ENCODE measurements at places on chromosomes 7 and 10.

GRCh38 chr7:154759989-154760388, 242.9 kb downstream of the PAXIP1 start:
- H3K4me3 ChIP-seq, result no peak overlapping the region
- no peaks in the 10 kb centered on the region for H3K36me3 ChIP-seq
- DNase-seq, result no peak
- H3K27me3 ChIP-seq, result no peaks in the 10 kb centered on the region
- H3K4me1 ChIP-seq, result no peaks in the 10 kb centered on the region
- H3K27ac ChIP-seq, result no peak overlapping the region

GRCh38 chr10:6069081-6069931, 7.1 kb upstream of the IL2RA start:
- no peak overlapping the region for H3K27ac ChIP-seq
- DNase-seq, result no peak
- no peaks in the 10 kb centered on the region for H3K27me3 ChIP-seq
- no peaks in the 10 kb centered on the region for H3K4me1 ChIP-seq
- H3K36me3 ChIP-seq, result no peaks in the 10 kb centered on the region

DNA sequence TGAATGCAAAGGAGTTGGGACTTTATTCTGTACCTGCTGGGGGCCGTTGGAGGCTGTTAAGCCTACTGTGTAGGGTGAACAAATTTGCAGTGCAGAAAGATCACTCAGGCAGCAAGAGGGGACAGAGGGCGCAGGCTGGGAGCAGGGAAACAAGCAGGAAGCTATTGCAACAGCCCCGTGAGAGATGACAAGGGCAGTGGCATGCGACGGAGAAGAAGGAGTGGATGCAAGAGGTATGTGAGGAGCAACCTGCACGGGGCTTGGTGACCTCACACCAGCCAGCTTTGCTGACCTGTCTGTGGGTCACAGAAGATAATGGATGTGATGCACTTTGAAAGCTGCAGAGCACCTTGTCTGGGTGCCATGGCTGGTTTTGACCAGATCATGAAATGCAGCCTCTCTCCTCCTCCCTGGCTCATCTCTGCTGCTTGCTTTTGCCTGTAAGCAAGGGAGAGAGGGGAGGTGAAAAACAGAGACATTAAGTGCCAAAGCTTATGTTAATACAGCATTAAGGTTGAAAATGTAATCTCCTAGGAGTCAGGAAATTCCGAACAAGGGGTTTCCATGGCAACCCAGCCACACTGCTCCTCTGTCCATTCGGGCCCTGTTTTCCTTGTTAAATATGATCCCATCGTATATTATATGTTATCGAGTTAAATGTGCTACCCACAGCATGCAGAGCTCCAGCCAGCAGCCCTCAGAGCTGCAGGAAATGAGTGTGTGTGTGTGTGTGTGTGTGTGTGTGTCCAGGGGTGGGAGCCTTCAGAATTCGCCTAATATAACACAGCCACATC, 314.3 kb upstream of the ZMIZ1 start:
- no peak overlapping the region for H3K4me3 ChIP-seq
- H3K4me1 ChIP-seq, result peaks cover 35% of the 10 kb centered on the region
- no peak for DNase-seq
- H3K27ac ChIP-seq, result no peak overlapping the region
- H3K36me3 ChIP-seq, result no peaks in the 10 kb centered on the region
- no peaks in the 10 kb centered on the region for H3K27me3 ChIP-seq

- H3K4me3 ChIP-seq, result no peak overlapping the region
- no peaks in the 10 kb centered on the region for H3K36me3 ChIP-seq
- DNase-seq, result no peak
- no peaks in the 10 kb centered on the region for H3K4me1 ChIP-seq
- H3K27ac ChIP-seq, result no peak overlapping the region
Measured at GRCh38 chr10:82282782-82283456, 407.9 kb downstream of the NRG3 start.

DNA sequence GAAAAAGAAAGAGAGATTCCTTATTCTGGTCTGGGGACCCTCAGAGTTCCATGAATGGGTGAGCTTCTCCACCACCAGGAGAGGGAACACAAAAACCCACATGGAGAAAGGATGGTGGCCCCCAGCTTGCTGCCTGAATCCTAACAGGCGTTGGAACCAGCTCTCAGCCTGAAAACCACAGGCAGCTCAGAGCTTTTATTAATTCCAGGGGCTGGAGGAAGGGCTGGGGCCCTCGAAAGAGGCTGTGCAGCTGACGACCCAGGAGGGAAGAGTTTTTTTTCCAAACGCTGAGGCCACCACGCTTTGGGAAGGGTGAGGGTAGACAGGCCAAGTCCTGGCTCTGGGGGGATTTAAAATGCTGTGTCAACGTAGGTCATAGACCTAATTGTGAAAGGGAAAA, 10.8 kb upstream of the ELN start:
- no peak overlapping the region for H3K4me3 ChIP-seq
- no peaks in the 10 kb centered on the region for H3K4me1 ChIP-seq
- H3K27me3 ChIP-seq, result no peaks in the 10 kb centered on the region

- no peak overlapping the region for H3K4me3 ChIP-seq
- H3K36me3 ChIP-seq, result no peaks in the 10 kb centered on the region
- peaks cover 4% of the 10 kb centered on the region for H3K4me1 ChIP-seq
- H3K27ac ChIP-seq, result no peak overlapping the region
Measured at GRCh38 chr7:29013082-29013695, 55.1 kb upstream of the TRIL start.

GRCh38 chr7:52749880-52750279, 285.6 kb upstream of the POM121L12 start:
- DNase-seq, result no peak
- no peaks in the 10 kb centered on the region for H3K36me3 ChIP-seq
- no peak overlapping the region for H3K27ac ChIP-seq
- no peaks in the 10 kb centered on the region for H3K4me1 ChIP-seq
- H3K27me3 ChIP-seq, result no peaks in the 10 kb centered on the region
- no peak overlapping the region for H3K4me3 ChIP-seq

GRCh38 chr7:7479275-7479805, 56.3 kb downstream of the COL28A1 start:
- DNase-seq, result no peak
- no peak overlapping the region for H3K27ac ChIP-seq
- no peaks in the 10 kb centered on the region for H3K27me3 ChIP-seq
- no peak overlapping the region for H3K4me3 ChIP-seq
- H3K36me3 ChIP-seq, result no peaks in the 10 kb centered on the region
- no peaks in the 10 kb centered on the region for H3K4me1 ChIP-seq

- DNase-seq, result no peak
- H3K36me3 ChIP-seq, result no peaks in the 10 kb centered on the region
- H3K4me3 ChIP-seq, result no peak overlapping the region
- H3K27me3 ChIP-seq, result no peaks in the 10 kb centered on the region
Measured at GRCh38 chr10:26368463-26368862, 69.7 kb upstream of the APBB1IP start.

- H3K4me1 ChIP-seq, result no peaks in the 10 kb centered on the region
- H3K36me3 ChIP-seq, result no peaks in the 10 kb centered on the region
- H3K27me3 ChIP-seq, result no peaks in the 10 kb centered on the region
- no peak overlapping the region for H3K4me3 ChIP-seq
- no peak overlapping the region for H3K27ac ChIP-seq
Measured at GRCh38 chr10:58475322-58476277, 37.1 kb upstream of the BICC1 start.

GRCh38 chr7:70091362-70091761, 493.1 kb downstream of the AUTS2 start:
- H3K27ac ChIP-seq, result no peak overlapping the region
- H3K4me1 ChIP-seq, result peaks cover 4% of the 10 kb centered on the region
- no peaks in the 10 kb centered on the region for H3K27me3 ChIP-seq
- DNase-seq, result no peak

DNA sequence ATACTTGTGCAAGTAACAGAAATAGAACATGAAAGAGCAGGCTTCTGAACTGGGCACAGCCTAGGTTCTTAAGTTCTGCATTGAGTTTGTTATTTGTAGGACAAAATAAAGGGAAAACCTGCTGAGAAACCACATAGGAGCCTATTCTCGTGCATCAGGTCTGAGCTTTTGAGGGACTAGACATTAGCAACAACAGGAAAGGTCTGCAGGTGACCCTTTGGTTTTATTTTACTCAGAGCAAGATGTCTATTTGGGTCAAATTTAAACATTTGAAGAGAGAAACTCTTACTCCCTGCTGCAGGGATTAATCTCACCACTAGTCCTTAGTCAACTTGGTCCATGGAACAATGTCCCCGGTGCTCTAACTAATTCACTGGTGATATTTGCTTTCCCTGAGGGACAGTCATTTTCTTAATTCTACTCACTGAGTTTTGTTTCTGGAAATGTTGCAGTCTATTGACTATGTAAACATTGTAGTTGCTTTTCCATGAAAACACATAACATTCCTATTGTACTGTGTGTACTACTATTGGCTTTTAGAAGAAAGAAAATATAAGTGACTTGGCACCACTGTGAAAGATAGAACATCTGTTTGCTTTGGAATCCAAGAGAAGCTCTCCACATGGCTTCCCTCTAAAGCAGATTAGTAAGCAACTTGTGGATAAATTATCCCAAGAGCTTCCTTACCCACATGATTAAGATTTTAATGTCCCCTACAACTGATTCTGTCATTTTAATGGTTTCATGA, 108.2 kb downstream of the CHRM2 start:
- no peak overlapping the region for H3K27ac ChIP-seq
- no peak for DNase-seq
- H3K27me3 ChIP-seq, result no peaks in the 10 kb centered on the region
- H3K36me3 ChIP-seq, result no peaks in the 10 kb centered on the region
- H3K4me3 ChIP-seq, result no peak overlapping the region
- no peaks in the 10 kb centered on the region for H3K4me1 ChIP-seq

DNA sequence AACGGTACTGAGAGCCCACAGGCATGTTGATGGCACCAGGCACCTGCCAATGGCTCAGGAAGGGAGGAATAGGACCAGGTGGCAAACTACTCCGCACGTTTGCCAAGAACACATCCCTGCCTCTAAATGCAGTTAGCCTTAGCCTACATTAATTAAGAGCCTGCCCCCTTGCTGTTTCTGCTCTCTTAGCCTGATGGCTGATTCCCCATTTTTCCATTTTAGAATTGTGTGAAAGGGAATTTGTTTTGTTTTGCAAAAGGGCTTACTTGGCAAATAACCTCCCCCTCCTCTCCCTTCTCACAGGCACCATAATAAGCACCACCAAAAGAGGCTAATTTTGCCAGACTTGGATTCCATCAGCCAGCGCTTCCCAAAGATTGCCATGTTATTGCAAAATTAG, 1203.2 kb downstream of the SORCS3 start:
- H3K27ac ChIP-seq, result peak overlapping the region; percentile 22
- no peak overlapping the region for H3K4me3 ChIP-seq

DNA sequence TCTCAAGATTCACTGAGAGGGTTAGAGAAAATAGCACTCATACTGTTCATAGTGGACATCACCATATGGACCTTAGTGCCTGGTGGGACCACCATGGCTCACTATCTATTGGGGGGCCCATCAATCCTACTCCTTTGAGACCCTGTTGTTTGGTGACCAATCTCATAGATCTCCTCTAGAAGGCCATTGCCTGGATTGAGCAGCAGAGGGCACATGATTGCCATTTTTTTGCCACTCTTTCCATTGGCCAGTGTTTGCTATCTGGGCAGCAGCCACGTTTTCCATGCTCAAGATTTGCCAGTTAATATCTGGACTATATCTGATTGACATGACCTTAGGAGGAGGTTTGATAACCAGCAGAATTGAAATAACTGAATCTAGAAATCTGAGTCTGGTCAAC, 244.5 kb downstream of the ITGB1 start:
- H3K27ac ChIP-seq, result no peak overlapping the region
- no peak for DNase-seq
- H3K4me1 ChIP-seq, result no peaks in the 10 kb centered on the region
- no peaks in the 10 kb centered on the region for H3K36me3 ChIP-seq
- H3K27me3 ChIP-seq, result no peaks in the 10 kb centered on the region

DNA sequence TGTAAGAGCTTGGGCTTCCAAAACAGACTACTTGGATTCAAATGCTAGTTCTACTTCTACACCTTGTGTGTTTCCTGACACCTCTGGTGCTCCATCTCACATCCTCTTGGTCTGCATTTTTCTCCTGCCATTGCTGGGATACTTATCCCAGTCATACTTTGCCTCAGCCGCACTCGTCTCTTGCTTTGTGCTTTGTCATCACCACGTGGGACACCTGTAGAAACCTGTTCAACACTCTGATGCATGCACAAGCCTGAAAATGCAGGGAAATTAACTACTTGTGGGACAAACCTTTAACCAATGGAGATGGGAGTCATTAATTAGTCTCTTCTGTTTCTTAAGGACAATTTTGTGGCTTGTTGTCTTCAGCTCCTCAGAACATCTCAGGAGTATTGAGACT, 94.2 kb upstream of the PHYHIPL start:
- no peak overlapping the region for H3K4me3 ChIP-seq
- H3K4me1 ChIP-seq, result no peaks in the 10 kb centered on the region
- no peak overlapping the region for H3K27ac ChIP-seq
- H3K27me3 ChIP-seq, result no peaks in the 10 kb centered on the region
- H3K36me3 ChIP-seq, result no peaks in the 10 kb centered on the region

- peak; percentile 26 for DNase-seq
- H3K27ac ChIP-seq, result no peak overlapping the region
- peaks cover 5% of the 10 kb centered on the region for H3K4me1 ChIP-seq
- no peak overlapping the region for H3K4me3 ChIP-seq
Measured at GRCh38 chr7:142385491-142386340, 127.9 kb upstream of the PRSS58 start.

GRCh38 chr10:69572159-69573055, 815 bp downstream of the NEUROG3 start:
- no peak overlapping the region for H3K27ac ChIP-seq
- H3K4me3 ChIP-seq, result peak overlapping the region; percentile 51
- peaks cover 18% of the 10 kb centered on the region for H3K4me1 ChIP-seq
- H3K27me3 ChIP-seq, result peaks cover 99% of the 10 kb centered on the region
- no peak for DNase-seq

GRCh38 chr10:121891103-121891502, 36.7 kb downstream of the ATE1 start:
- peaks cover 2% of the 10 kb centered on the region for H3K36me3 ChIP-seq
- no peak for DNase-seq
- H3K27ac ChIP-seq, result no peak overlapping the region
- H3K27me3 ChIP-seq, result no peaks in the 10 kb centered on the region
- no peak overlapping the region for H3K4me3 ChIP-seq

DNA sequence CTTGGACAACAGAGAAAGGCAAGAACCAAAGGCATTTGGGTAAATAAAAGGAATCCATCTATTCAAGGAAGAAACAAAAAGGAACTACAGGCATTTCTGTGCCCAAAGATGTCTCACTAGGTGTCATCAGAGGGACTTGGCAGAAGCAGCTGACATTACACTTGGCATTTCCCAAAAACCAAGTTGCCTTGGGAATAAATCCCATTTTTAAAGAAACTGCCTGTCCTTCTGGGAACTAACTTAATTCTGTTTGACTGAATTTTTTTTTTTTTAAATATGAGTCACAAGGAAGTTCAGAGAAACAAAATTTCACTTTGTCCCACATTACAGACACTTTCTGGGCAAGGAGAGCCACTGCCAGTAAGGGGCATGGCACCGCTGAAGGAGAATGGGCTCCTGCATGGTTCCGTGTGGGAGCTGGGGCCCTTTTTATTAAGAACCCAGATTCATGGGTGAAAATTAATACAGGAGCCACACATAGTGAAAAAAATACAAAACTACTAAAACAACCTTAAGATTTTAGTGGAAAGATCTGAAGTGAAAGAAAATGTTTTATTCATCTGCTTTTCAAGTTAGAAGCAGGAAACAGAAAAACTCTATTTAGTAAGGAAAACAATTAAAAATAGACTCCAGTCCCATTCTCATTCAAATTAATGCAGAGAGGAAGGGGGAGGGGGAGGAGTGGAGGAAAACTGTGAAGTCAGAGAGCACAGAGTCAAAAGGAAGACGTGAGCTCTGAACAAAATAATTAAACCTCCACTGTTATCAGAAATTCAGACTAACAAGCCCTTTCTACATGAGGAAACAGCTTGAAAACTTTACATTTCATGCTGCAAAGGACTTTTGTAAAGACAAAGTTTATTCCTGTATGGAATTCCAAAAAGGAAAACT, 118.4 kb upstream of the PDLIM1 start:
- no peak for DNase-seq
- H3K4me1 ChIP-seq, result peaks cover 7% of the 10 kb centered on the region
- H3K27me3 ChIP-seq, result no peaks in the 10 kb centered on the region

All from neuronal stem cell (in vitro differentiated cells).